Pons (tissue), 1 donor: ENCODE measurements at places on chromosomes 1 and 21.

DNA sequence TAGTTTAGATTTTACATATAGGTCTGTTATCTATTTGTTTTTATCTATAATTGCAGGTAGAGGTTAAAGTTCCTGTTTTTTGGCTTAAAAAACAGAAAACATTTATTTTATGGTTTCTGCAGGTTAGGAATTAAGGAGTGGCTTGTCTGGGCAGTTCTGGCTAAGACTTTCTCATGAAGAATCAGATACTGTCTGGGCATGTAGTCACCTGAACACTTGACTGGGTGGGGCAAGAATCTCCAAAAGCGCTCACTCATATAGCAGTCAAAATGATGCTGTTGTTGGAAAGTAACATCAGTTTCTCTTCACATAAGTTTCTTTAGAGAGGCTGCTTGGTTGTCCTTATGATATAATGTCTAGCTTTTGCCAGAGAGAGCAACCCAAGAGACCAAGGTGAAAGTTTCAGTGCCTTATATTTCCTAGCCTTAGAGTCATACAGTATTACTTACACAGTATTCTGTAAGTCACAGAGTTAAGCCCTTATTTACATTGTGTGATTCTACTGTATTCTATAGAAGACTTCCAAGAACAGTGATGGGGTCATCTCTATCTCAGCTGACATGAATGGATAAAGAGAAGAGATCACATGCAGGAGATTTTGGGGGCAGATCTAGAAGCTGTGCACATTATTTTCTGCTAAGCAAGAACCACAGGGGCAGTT, 125.4 kb upstream of the GPR52 start:
- DNase-seq = no peak

DNA sequence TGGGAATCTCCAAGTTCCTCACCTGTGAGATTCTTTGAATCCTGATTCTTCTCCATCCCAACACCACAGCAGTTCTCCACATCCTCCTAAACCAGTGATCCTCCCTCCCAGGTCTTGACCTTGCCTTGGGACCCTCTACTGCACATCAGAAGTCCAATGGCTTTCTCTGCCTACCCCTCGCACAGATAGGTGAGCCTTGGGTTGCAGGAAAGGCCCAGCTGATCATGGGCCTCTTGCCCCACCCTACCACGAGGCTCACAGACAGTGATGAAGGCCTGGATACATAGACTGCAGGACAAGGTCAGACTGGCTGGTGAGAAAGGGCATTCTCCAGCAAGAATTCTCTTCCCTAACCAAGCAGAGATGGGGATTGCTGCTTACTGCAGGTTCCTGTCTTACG, 825 bp downstream of the FABP3 start:
- no peak for DNase-seq

DNA sequence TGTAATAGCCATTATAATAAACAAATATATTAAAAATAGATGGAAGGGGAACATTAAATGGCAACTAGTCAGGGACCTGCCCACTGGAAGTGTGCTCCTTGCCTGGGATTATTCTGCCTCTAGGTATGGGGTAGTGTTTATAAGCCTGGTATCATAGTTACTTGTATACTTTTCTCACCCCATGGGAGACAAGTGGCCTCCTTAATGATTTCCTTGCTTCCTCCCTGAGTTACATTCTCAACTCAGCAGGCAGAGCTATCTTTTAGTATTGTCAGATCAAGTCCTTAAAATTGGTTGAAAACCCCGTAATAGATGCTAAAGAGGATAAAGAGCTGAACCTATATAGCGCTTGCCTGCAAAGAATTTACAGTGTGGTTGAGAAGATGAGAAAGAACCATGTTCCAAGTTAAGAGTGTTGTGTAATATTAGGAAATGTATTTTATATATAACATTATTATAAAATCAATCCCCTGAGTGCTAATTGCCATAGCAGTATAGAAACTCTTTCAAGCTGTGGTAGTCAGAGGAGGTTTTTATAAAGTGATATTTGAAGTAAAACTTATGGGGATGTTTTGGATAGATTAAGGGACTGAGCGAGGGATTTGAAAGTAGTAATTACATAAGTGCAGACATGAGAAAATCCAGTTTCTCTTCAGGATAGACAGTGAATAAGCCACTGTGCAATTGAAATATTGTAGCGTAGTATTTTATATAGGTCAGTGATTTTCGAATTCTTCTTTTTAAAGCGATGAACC, 106.5 kb downstream of the SPATA46 start:
- DNase-seq = no peak

GRCh38 chr1:33031506-33031905, 5.2 kb downstream of the AK2 start:
- DNase-seq = no peak

- DNase-seq = no peak
Measured at GRCh38 chr1:56418151-56418631, 161.2 kb downstream of the PLPP3 start.

DNA sequence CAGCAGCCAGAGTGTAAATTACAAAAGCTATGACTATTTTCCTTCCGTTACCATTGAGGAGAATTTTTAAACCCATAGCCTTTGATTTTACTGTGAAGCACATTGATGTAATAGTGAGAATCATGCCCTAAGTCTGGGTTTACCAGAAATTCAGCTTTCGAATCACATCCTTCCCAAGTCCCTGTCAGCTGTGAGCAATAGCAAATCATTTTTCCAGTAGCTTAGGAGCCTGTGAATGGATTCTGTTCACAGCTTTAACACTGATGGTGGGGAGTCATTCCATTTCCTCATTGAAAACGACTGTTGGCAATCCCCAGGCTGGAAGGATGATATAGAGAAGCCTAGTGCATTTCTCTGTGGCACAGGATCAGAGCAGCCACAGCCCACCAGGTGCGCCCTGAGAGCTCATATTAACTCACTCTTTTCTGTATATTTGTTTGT, 82.2 kb upstream of the C1orf105 start:
- no peak for DNase-seq

- peak; percentile 48 for DNase-seq
Measured at GRCh38 chr1:244325056-244325758, 126.5 kb downstream of the ADSS2 start.

GRCh38 chr1:67535474-67535873, 105.3 kb upstream of the SERBP1 start:
- peak; percentile 38 for DNase-seq

DNA sequence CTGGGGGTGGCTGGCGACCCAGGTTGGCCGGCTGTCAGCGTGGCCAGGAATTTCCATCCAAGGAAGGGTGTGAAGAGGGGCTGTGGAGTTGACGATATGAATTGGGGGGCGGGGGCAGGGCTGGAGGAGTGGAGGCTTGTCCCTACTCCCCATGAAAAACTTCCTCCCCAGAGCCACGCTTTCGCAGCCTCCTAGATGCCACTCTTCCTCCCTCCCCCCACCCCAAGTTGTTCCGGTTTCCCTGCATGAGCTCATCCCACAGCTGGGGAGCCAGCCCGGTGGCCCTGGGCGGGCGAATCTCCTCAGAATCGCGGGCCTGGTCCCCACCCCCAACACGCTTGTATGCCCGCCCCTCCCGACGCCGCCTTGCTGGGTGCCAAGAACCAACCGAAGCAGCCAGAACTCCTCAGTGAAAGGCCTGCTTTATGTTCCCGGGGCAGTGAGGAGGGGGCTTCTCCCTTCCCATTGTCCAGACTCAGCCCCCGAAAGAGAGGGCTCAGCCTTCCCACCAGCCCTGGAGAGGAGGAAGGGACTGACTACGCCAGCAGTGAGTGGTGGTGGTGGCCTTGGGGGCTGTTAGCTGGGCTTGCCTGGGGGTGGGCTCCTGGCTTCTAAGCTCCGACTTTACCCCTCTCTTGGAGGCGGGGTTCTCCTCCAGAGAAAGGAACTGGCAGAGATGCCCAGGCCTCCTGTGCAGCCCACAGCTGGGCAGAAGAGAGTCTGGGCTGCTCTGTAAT, 1.8 kb upstream of the CSMD2 start:
- peak; percentile 78 for DNase-seq

GRCh38 chr1:197486946-197487345, 218.9 kb downstream of the CRB1 start:
- DNase-seq = no peak

GRCh38 chr21:34807146-34807880, 138.5 kb downstream of the CLIC6 start:
- DNase-seq = no peak

DNA sequence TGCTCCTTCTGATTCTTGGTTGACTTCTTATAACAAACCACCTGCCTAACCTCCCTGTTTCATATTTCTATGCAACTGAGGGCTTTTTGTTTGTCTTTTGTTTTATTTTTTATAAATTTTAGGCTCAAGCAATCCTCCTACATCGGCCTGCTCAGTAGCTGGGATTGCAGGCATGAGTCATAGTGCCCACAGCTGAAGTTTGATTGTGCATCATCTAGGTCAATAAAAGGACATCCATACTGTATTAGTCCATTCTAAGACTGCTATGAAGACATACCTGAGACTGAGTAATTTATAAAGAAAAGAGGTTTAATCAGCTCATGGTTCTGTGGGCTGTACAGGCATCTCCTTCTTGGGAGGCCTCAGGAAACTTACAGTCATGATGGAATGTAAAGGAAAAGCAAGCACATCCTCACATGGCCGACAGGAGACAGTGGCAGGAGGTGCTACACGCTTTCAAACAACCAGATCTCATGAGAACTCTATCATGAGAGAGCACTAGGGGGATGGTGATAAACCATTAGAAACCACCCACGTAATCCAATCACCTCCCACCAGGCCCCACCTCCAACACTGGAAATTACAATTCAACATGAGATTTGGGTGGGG, 285.0 kb downstream of the SIPA1L2 start:
- DNase-seq = no peak

- DNase-seq = no peak
Measured at GRCh38 chr1:218384581-218384993, 39.5 kb downstream of the TGFB2 start.

- DNase-seq = no peak
Measured at GRCh38 chr1:19824541-19824940, 9.5 kb upstream of the RNF186 start.

DNA sequence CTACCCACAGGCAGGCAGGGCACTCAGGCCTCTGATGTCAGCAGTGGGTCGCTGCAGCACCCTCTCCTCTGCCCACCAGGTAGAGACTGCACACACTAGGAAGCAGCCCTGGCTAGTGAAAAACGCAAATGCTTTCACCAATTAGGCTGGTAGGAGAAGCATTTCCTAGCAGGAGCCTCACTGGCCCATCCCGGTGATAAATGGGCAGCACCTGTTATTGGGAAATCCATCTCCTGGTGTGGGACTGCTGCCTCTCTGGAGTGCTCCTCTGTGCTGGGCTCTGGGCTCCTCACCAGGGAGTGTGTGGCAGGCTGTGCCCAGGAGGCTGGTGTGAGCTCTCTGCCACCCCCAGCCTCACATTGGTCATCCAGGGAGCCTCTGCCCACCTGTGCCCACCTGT, 28.6 kb downstream of the LRP8 start:
- no peak for DNase-seq

DNA sequence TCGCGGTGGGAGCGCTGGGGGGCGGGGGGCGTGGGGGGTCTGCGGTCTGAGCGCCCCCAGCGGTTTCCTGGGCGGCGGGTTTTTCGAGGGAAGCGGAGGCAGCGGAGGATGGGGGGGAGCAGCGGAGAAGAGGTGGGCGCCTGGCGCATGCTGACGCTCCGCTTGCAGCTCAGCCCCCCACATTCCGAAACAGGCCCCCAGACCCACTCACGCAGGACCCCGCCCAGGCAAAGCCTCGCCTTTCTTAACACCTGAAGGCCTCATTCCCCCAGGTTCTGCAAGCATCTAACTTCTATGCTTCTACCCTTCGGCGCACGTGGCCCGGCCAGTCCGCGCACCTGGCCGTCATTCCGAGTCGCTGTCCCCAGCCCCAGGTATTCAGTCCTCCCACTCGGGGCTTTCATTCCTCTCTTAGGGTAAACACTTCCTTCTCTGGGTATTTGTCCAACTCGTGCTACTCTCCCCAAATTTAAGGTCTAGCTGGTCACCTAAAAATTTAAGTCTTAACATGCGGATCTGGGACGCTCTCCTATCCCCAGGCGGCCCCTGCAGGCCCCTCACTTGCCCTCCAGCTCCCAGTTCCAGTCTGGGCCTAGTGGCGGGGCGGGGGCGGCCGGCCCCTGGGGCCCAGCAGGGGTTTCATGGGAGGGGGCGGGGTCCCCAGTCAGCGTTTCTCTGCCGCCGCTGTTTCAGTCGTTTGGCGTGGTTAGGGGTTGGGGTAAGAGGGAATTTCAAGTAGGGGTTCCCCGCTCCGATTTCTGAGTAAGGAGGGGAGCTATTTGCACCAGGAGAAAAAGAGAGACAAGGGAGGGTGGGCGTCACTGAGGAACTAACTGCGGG, 2.8 kb upstream of the ZBTB7B start:
- no peak for DNase-seq

- no peak for DNase-seq
Measured at GRCh38 chr1:193431265-193431977, 245.0 kb upstream of the B3GALT2 start.

DNA sequence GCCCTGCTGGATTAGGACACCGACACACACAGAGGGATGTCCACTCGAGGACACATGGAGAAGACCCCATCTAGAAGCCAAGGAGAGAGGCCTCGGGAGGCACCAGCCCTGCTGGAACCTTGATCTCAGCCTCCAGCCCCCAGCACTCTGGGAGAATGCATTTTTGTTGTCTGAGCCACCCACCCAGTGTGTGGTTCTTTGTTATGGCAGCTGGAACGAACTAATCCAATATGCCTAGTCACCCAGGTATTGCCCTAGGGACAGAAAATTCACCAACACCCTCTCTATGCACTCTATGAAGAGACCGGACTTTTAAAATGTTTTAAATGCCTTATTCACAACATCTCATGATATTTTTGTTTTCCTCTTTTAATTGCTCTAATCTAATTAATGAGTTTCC, 117.4 kb downstream of the CRYAA start:
- DNase-seq = no peak

DNA sequence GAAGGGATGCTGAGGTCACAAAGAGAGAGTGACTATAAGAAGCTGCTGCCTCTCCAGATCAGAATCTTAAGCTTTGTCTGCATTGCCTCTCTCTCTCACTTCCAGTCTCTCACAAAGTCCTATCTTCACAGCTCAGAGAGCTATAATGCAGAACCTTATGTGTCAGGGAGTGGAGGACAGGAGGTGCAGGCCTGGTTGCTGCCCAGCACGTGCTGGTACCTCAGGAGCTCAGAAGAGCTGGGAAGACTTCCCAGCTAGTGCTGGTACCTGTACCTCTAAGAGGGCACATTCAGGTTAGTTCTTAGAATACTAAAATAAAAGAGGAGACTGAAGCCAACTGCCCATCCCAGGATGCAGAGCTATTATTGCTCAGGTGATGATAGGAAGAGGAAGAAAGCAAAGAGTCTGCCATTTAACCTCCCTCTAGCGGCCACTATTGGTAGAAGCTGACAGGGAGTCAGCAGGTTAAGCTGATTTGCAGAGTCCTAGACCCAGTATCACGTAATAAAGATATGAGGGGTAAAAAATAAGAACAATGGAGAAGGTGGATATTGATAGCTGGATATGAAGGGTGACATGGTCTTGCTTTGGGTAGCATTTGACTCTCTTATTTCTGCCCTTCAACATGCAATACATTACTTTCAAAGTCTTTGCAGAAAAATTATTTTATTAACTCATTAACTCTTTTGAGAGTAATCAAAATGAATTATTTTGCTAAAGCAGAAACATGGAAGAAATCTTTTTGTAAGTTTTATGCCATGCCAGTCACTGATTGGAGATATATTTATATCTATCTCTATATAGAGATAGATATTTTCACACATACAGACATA, 138.1 kb upstream of the HMCN1 start:
- DNase-seq = peak; percentile 28

- peak; percentile 97 for DNase-seq
Measured at GRCh38 chr1:109263597-109264378, 14.4 kb downstream of the CELSR2 start.

- DNase-seq = peak; percentile 31
Measured at GRCh38 chr1:54810153-54810942, 9.2 kb upstream of the TTC22 start.
